ENCODE measurements at places on chromosomes 12 and 14.

GRCh38 chr14:90665321-90666000 is 150.8 kb downstream of the TTC7B start:
- no peak for DNase-seq

GRCh38 chr14:51019089-51019488 is 74.8 kb upstream of the PYGL start:
- DNase-seq = no peak

GRCh38 chr14:22887260-22887989 is 4.4 kb downstream of the REM2 start:
- DNase-seq = no peak

DNA sequence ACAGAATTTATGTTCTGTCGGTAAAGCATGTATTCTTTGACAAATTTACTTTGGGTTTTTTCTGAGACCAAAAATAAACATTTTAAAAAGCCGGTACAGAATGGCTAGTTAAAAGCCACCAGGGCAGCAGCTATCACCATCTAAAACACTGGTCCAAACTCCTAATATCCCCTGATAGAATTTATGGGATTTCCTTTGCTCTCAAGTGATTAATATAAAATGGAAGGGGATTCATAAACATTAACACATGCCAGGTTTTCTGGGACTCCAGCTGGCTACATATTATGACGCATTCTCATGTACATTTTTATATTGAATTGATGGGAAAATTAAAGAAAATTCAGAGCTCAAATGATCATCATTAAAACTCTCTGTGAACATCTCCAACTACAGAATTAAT is 640.8 kb downstream of the C12orf50 start:
- no peak for DNase-seq

- no peak for DNase-seq
These were observed 46.3 kb upstream of the ATP2A2 start for GRCh38 chr12:110234755-110235154.

Data from C1 segment of cervical spinal cord (tissue), 14 donors.